ENCODE measurements at places on chromosomes 12 and 14. TPM values are rescaled to one million over a fixed set of nuclear protein-coding genes. Genes with fewer than 3 reads are reported as not detected.

DNA sequence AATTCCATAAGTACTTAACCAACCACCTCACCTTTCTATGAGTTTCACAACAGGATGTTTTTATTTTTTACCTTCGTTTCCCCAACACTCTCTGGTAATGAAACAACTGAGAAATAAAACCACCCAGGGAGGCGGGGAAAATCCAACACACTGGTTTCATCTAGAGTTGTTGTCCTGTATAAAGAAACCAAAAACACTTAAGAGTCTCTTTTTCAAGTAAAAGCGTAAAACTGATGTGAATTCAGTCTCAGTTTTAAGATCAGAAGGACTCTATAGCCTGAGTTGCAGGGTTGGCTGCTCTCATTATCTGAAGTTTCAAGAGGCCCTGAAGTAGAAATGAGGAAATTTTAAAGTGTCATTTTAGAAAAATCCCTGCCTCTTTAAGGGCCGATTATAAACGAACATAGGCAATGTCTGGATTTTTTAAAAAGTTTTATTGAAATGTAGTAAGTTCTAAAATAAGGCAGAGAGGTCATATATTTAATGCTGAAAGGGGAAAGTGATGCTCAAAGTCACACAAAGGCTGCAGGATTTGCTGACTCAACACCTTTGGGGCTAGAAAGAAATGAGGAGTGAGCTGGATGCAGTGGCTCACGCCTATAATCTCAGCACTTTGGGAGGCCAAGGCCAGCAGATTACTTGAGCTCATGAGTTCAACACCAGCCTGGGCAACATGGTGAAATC lies 27.2 kb downstream of the HIGD1C start:
- peak; percentile 39 for DNase-seq
- H3K27me3 ChIP-seq: no peaks in the 10 kb centered on the region
- H3K4me3 ChIP-seq: no peak overlapping the region
- no peaks in the 10 kb centered on the region for H3K36me3 ChIP-seq

DNA sequence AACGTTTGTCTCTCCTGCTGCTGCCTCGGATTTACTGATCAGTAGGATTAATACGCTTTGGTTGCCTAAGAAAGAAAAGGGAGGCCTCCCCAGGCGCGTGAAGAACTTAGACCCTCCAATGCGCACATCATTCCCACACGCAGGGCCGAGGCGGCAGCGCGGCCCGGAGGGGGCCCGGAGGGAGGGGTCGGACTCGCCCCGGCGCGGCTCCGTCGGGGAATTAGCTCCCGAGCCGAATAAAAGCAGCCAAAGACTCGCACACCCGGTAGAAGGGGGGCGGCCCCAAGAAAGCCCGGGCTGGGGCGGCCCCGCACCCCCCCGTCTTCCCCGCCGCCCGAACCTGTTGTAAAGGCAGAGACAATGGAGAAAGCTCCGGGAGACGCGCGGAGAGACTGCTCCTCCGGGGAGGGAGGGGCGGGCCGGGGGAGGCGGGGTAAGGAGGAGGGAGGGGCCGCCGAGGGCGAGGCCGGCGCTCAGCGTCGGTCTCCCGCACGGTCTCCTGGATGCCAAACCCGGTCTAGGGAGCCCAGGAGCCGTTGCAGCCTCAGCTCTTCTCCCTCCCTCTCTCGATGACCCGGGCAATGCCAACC lies at the start of gene NELL2:
Gene NELL2 (minus strand): TSS at position 362 of the 590 bp plus-strand sequence. CDS start 446 bp downstream, outside the sequence.
- no peak within 1 kb of the TSS for H3K27ac ChIP-seq
- H3K4me3 ChIP-seq: peak within 1 kb of the TSS; percentile 60
- no peaks in the 10 kb centered on the region for H3K36me3 ChIP-seq
- peaks cover 3% of the 10 kb centered on the region for H3K4me1 ChIP-seq
- peaks cover 23% of the 10 kb centered on the region for H3K27me3 ChIP-seq

DNA sequence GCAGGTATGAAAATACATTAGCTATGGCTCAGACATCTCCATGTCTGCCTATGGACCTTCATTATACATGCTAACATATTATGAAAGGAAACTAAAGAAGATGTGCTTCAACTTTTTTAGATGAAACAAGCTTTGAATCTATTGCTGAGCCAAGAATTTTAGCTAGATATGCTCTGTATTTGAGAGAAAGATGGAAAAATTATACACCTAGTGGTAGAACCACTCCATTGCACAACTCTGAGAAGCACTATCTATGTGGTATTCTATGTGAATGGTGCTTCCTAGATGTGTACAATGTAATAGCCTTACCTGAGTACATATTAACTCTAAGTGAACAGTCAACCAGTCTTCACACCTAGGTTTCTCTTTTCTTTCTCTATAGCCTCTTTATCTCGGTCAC lies 17.3 kb downstream of the EPYC start:
- H3K4me1 ChIP-seq: no peaks in the 10 kb centered on the region
- H3K4me3 ChIP-seq: no peak overlapping the region
- no peak overlapping the region for H3K27ac ChIP-seq
- H3K36me3 ChIP-seq: no peaks in the 10 kb centered on the region
- DNase-seq: no peak

ALDH1L2 gene
- polyA plus RNA-seq: 9.9 TPM

- no peak for DNase-seq
- H3K4me3 ChIP-seq: no peak overlapping the region
- H3K4me1 ChIP-seq: no peaks in the 10 kb centered on the region
- no peaks in the 10 kb centered on the region for H3K36me3 ChIP-seq
These were observed 50.6 kb upstream of the FLRT2 start for GRCh38 chr14:85479306-85479705.

CIDEB gene
- polyA plus RNA-seq: 2.8 TPM

DNA sequence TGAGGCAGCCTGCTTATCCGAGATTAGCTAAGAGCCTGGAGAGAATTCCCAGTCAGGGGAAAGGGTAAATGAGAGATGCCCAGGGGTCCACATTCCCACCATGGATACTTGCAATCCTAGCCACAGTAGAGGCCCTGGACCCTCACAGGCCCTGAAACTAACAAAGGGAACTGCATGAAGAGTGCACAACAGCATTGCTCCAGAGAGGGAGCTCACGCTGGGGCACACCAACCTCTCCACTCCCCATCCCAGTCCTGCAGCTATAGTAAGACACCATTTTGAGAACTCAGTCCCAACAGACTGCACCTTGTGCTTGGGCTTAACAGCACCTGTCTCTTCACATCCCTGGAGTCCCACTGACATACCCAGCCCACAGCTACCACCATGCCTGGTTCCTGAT lies 30.5 kb downstream of the CEP83 start:
- 0 out of 2 replicates have a peak, but pooled peaks cover 3% of the 10 kb centered on the region for H3K36me3 ChIP-seq
- no peak for DNase-seq
- H3K27ac ChIP-seq: no peak overlapping the region
- H3K4me3 ChIP-seq: no peak overlapping the region
- H3K4me1 ChIP-seq: peaks cover 4% of the 10 kb centered on the region
- no peaks in the 10 kb centered on the region for H3K27me3 ChIP-seq

DNA sequence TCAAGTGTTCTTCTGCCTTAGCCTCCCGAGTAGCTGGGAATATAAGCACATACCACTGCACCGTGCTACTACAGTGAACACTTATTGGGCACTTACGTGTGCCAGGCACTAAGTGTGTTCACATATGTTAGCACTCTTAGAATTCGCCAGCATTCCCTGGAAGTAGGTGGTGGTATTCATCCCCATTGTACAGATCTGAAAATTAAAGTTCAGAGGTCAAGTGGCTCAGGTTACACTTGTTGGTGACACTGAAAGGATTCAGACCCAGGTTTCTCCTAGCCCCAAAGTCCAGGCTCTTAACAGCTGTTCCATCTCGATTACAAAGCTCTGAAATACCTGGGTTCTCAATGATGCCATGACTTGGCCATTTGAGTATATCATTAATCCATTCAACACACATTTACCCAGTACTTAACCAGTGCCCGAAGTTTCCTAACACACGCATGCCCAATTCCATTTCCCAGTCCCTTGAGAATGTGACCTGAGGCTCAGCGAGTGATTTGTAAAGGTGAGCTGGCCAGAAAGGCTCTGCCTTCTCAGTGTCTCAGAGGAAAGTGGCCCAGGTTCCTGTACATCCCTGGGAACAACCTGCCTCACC lies 4.8 kb downstream of the MVK start:
- H3K4me3 ChIP-seq: no peak overlapping the region
- no peaks in the 10 kb centered on the region for H3K4me1 ChIP-seq
- no peak for DNase-seq
- no peak overlapping the region for H3K27ac ChIP-seq
- H3K27me3 ChIP-seq: no peaks in the 10 kb centered on the region
- H3K36me3 ChIP-seq: peaks cover 23% of the 10 kb centered on the region

DNA sequence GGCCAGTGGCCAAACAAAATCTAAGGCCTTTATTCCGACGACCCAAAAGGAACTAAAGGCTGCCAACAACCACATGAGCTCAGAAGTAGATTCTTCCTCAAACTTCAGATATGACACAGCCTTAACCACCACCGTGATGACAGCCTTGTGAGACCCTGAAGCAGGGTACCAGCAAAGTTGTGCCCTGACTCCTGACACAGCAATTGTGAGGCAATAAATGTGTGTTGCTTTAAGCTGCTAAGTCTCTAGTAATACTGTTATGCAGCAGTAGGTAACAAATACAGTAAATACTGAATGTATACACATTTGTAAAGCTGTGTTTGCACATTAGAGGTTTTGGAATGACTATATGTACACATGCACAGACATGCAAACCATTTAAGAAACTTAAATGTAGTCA lies 10.7 kb upstream of the SLC6A13 start:
- no peak overlapping the region for H3K4me3 ChIP-seq
- no peaks in the 10 kb centered on the region for H3K36me3 ChIP-seq
- no peak overlapping the region for H3K27ac ChIP-seq
- H3K4me1 ChIP-seq: peaks cover 6% of the 10 kb centered on the region

DNA sequence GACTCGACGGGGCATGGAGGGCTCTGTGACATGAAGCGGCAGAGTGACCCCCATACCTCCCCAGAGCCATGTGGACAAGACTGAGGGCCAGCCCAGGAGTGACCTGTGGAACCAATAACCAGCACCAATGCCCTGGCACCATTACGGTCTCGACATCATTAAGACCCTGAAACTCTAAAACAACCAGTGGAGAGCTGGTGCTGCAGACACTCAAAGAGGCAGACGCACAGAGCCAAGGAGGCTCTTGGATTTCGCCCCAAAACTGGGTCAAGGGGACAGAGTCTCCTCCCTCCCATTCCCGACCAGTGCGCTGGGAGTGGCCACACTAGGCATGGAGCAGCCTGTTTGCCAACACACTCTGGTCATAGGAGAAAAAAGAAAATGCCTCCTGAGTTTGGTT lies 41.6 kb upstream of the VASH1 start:
- H3K27ac ChIP-seq: no peak overlapping the region
- no peak overlapping the region for H3K4me3 ChIP-seq
- H3K36me3 ChIP-seq: no peaks in the 10 kb centered on the region

DNA sequence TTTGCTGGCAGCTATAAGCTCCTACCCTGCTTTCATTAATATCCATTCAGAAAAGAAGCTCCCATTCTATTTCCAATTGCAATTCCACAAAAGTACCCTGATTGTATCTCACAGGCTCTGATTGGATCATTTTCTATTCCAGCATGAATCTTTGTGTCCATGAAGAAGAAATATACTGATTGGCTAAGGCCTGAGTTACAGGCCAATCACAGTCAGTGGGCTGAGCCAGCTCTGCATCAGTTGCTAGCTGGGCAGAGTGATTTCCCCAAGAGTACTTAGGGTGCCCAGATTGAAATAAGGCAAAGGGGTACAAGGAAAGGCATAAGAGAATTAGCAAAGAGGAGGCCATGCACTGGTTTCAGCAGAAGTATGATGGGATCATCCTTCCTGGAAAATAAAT lies 14.4 kb downstream of the ART4 start:
- peak; percentile 12 for DNase-seq
- no peak overlapping the region for H3K4me3 ChIP-seq
- H3K4me1 ChIP-seq: no peaks in the 10 kb centered on the region
- H3K27ac ChIP-seq: no peak overlapping the region
- no peaks in the 10 kb centered on the region for H3K27me3 ChIP-seq

C14orf180 gene
- not detected for polyA plus RNA-seq

RNASE1 gene
- not detected for polyA plus RNA-seq

DNA sequence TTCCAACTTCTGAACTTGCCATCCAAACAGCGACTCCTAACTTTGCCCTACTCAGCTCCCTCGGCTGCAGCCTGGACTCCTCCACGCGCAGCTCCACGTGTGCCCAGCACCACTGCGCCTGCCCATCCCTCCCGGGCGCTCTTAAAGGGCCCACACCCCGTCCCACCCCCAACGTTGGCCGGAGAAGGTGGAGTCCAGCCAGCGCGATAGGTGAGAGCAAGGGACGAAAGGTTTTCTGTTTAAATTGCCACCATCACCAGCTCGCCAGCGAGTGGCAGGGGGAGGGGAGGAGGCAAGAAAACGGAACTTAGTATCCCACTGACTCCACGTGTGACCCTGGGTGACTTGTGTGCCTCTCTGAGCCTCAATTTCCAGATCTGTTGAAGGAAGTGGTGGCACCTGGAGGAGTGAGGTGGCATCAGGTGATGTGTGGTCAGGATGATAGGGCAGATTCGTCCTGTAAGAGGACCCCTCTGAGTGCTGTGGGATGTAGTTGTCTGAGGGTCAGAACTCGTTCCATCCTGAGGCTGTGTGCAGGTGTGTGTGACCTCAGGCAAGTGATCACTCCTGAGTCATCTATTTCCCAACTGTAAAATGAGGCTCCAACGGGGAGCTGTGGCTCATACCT lies 59.7 kb downstream of the TRPV4 start:
- no peaks in the 10 kb centered on the region for H3K27me3 ChIP-seq
- H3K4me3 ChIP-seq: no peak overlapping the region
- DNase-seq: no peak
- no peaks in the 10 kb centered on the region for H3K36me3 ChIP-seq
- no peaks in the 10 kb centered on the region for H3K4me1 ChIP-seq

GRCh38 chr14:94612580-94613554 lies 676 bp downstream of the SERPINA3 start:
- no peak overlapping the region for H3K27ac ChIP-seq
- H3K4me3 ChIP-seq: no peak overlapping the region
- H3K4me1 ChIP-seq: no peaks in the 10 kb centered on the region
- no peaks in the 10 kb centered on the region for H3K27me3 ChIP-seq

- H3K27me3 ChIP-seq: no peaks in the 10 kb centered on the region
- DNase-seq: no peak
- H3K27ac ChIP-seq: no peak overlapping the region
- H3K4me1 ChIP-seq: no peaks in the 10 kb centered on the region
These were observed 63.2 kb downstream of the TSPAN11 start for GRCh38 chr12:30989754-30990153.

CLEC2B gene
- polyA plus RNA-seq: 10.6 TPM

DNA sequence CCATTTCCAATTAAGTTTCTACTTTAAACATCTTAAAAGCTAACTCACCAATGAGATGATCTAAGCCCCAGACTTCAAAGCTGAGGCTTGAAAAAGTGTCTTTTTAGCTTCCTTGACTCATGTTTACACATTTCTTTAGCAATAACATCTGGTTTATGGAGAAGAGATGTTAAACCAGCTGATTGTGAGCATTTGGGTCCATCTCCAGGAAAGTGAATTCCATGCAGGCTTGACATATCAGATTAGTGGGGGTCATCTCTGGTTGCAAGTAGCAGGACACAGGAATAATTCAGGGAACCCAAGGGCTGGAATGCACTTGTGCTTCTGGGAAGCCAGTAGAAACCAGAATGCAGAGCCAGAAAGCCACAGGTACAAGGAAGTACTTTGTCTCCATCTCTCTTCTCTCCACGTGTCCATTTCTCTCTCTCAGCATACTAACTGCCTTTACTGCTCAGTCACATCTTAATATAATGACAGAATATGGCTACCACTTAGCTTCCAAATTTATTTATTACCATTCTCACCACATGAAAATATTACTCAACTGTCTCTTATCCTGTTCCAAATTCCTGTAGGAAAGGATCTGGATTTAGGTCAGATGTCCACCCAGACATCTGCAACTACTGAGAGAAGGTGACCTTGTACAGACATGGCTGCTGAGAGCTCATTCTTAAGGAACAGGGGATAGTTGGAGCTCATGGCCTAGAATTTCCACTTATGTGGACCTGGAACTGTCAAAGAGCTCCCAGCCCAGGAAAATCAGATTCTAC lies 104.4 kb downstream of the SCN8A start:
- no peaks in the 10 kb centered on the region for H3K27me3 ChIP-seq
- H3K4me3 ChIP-seq: no peak overlapping the region
- H3K4me1 ChIP-seq: no peaks in the 10 kb centered on the region
- no peaks in the 10 kb centered on the region for H3K36me3 ChIP-seq

Data from GM12878 (cell line).